Right lung (tissue), 10 donors: ENCODE measurements at places on chromosomes 16 and 17.

DNA sequence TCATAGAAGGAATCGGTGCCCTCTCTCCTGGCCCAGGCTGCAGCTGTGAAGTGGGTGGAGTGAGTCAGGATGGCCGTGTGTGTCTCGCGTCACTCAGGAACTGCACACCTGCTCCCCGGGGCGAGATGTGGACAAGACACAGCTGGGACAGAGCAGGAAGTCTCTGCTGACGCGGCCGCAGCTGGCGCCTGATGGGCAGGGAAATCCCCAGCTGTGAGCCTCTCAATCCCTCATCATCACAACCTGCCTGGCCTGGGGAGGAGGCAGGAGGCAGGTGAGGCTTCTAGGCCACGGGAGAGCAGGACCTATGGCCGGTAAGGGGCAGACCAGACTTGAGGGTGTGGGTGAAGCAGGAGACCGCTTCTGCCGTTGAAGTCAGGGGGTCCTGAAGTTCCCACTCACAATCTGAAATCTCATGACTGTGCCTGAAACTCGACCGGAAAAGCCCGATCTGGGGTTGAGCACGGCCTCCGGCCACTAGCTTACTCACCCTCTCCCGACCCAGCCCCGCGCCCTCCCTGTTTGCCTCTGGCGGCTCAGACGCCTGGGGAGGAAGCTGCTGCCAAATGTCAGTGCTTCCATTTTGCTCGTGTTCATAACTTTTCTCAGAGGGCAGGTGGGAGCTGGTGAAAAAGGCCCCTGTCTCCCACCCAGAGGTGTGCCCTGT lies 1.1 kb upstream of the TRPV3 start:
- DNase-seq: no peak

DNA sequence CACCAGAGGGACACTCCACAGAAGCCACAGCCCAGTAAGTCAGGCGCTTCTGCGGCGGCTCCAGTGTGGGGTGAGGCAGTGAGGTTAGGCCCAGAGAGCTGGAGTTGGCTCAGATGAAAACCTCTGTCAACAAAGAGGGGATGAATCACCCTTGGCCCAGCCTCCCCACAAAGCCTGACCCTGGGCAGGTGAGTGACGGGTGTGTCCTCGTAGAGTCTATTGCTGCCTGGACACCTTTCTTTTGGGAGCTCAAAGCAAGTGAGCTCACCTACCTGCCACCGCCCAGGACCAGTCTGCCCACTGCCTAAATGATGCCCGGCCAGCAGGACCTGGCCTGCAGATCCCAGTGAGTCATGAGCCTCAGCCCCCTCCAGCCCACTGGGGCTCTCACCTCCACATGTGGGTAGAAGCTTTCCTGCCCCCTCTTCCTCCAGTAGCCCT lies 24.9 kb upstream of the DBNDD1 start:
- no peak for DNase-seq

DNA sequence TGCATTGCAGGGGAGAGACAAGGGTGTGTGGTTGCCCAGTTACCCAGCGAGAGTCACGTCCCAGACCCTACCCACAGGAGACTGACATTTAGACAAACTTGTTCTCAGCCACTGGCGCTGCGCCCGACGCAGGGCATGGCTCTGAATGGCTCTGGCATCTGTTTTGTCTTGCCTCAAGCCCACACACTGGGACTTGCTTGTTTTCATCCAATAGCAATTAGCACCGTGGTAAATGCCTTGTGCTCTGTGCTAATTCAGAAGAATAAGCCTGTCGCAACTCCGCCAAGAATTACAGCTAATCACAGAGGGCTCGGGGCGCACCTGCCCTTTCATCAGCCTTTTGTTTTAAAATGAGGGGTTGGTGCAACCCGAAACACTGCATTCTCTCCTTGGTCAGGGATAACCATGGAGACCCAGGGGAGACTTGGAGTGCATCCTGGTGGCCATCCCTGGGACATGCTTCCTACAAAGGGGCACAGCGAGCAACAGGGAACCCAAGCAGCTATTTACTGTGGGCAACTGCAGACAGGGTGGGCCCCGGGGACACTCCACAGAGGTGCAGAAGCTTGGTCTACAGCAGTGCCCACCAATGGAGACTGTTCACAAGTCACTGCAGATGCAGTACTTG lies 220.6 kb upstream of the ZFHX3 start:
- DNase-seq: no peak

GRCh38 chr17:28856028-28856574 lies 1.3 kb downstream of the ERAL1 start:
- DNase-seq: no peak

GRCh38 chr17:6555331-6556120 lies 829 bp downstream of the PITPNM3 start:
- DNase-seq: no peak

DNA sequence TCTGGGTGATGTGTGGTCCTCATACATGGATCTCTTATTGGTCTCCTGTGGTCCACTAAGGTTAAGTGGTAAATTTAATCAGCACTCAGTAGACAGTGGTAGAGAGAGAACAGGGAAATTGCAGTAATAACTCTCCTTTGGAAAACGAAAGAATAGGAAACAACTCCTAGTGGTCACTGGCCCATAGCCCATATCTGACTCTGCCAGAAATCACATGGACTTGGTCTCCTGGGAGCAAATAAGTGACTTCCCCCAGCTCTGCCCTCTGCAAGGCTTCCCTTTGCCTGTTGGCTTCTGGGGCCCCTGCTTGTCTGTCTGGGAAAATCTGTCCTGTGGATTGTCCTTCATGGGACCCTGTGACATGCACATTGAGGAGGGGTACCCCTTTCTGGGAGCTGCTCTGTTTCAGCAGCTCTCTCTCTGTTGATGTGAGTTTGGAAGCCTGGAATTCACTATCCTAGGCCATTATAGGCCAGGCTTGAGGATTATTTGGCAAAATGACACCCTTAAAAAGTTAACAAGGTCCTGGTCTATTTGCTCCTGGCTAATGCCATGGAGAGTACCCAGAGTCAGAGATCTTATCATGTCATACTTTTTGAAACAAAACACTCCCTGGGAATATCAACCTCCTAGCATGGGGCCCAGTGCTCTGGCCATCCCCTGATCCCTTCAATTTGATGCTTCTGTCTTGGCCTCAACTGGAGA lies 58.0 kb upstream of the HNF1B start:
- DNase-seq: no peak

- DNase-seq: no peak
These were observed at the start of gene HS3ST4 for GRCh38 chr16:25691519-25692091. Gene HS3ST4 (plus strand): TSS chr16:25691959.

GRCh38 chr17:50445730-50446325 lies 19.8 kb downstream of the ACSF2 start:
- DNase-seq: no peak

DNA sequence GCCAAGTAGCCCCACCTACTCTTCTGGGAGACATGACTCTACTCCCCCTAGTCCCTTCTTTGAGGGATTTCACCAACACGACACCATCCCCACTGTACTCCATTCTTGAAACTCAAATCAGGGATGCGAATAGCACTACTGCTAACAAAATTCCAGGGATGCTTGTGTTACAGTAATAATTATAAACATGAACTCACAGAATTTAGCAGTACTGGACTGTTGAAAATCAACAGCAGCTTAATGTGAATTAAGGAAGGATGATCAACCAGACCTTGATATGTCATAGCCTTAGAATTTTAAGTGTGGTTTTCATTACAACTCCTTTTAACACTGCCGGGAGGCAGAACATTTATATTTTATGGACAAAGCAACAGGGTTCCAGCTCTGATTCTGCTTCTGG lies 37.9 kb downstream of the AMFR start:
- DNase-seq: no peak

DNA sequence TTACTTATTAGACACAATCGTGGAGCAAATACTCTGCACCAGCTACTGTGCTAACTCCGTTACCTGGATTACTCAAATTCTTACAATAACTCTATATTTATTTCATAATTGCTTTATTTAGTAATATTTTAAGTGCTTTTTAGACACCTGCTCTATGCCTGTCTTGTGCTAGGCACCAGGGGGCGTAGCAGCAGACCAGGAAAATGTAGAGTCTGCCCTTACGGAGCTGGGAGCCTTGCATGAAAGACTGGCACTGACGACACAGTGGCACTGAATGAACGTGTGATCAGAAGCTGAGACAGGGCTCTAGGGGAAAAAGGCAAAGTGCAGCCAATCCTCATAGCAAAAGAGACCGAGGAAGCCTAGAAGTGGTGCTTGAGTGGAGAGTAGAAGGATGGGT lies 486.5 kb downstream of the CDH13 start:
- DNase-seq: no peak

GRCh38 chr16:79618692-79619050 lies 18.1 kb upstream of the MAF start:
- no peak for DNase-seq

DNA sequence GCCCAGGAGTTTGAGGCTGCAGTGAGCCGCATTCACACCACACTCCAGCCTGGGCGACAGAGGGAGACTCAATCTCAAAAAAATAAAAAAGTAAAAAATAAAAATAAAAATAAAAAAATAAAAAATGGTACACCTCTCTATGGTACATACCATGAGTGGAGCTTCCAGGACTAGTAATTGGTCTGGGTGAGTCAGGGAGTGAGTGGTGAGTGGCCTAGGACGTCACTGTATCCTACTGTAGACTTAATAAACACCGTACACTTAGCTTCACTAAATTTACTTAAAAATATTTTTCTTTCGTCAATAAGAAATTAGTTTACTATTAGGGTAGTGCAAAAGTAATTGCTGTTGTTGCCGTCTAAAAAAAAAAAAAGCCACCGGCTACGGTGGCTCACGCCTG lies 9.0 kb downstream of the CDH5 start:
- no peak for DNase-seq

GRCh38 chr17:59510611-59511010 lies 54.8 kb upstream of the DHX40 start:
- no peak for DNase-seq

- DNase-seq: no peak
These were observed 13.4 kb downstream of the USP43 start for GRCh38 chr17:9658593-9659211.

GRCh38 chr16:3235856-3236669 lies 1.1 kb upstream of the ZNF200 start:
- no peak for DNase-seq
